Endothelial cell (in vitro differentiated cells): ENCODE measurements at places on chromosomes 4 and X.

DNA sequence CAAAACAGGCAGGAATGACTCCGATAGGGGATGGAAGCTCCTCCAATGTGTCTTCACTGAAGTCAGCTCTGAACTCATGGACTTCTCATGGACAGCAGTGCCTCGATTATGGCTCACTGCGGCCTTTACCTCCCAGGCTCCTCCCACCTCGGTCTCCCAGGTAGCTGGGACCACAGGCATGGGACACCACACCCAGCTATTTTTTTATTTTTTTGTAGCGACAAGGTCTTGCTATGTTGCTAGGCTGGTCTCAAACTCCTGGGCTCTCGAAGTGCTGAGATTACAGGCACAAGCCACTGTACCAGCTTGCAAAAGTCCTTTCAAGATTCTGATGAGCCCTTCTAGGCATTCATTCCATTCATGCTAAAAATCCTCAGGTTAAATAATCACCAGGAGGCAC lies 181.5 kb downstream of the NSUN7 start:
- no peak for DNase-seq

DNA sequence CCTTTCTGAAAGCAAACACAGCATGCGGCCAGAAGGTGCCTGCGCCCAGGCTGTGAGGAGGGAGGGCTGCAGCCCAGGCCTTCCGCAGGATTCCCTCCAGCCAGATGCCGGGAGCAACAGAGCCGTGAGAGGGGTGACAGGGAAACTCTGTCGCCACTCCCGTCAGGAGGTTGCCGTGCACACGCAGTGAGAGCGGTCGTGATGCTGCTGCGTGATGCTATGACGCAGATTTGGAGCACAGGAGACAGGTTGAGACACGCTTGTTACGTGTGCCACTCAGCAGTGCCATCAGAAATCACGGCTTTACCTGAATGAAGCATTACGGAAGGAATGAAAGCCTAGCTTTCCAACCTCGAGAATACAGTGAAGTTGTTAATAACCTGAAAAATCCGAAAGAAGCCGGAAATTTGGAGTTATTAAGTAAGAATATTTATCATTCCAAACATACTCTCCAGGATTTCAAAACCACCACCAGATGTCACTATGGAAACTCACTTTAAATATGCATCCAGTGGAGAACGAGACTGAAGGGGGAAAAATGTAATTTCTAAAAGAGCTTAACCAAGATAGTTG lies 54.4 kb downstream of the FAT1 start:
- no peak for DNase-seq

DNA sequence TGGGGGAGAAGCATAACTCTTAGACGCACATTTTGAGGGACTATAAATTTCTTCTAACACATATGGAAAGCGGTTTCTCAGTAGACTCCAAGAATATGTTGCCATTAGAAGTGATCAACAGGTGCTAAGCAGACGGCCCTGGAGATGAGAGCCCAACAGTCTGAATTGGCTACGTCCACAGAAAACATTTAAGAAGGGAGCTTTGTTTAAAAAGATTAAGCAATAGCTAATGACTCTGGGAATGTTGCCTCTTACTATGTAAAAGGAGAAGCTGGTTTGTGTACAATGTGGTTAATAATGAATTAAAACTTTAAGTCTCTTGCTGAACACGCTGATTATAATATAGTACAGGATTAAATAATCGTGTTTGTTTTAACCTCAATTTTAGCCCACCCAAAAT lies 399.5 kb downstream of the SMARCA1 start:
- no peak for DNase-seq

GRCh38 chr4:54281054-54281766 lies 52.1 kb downstream of the PDGFRA start:
- no peak for DNase-seq

DNA sequence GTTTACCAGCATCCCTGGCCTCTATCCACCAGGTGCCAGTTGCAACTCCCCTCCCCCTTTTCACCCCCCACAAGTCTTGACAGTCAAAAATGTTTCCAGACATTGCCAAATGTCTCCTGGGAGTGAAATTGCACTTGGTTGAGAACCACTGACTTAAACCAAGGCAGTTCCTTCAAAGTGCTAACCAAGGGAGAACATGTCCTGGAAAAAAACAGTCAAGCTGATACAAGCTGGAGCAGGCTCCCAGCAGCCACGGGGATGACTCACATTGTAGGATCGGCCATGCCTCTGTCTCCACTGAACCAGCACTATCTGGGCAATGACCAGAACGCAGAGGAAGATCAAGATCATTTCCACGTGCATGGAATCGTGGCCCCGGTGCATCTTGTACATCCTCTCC lies 11.4 kb downstream of the RNF175 start:
- DNase-seq = no peak

DNA sequence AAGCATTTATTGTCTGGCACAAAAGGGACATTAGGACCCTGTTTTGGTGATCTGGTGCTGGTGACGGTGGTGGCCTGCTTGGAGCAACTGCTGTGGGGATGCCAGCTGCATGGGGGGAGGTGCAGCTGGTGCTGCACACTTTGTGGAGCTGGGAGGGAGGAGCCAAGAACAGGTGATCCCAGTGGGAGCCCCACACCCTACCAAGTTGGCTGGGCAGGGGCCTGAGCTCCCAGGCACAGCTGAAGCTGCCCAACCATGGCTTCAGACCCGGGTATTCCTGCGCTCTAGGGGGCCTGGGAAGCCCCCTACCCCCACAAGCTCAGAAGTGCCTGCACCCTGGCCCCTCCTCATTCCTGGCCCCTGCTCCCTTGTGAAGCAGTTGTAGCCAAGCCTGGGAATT lies 1512.5 kb downstream of the TECRL start:
- no peak for DNase-seq

- DNase-seq = no peak
These were observed 76.9 kb upstream of the RPL34 start for GRCh38 chr4:108543359-108543968.

GRCh38 chr4:589219-589963 lies 13.3 kb upstream of the TMEM271 start:
- DNase-seq = no peak

- no peak for DNase-seq
These were observed 38.5 kb downstream of the HPGD start for GRCh38 chr4:174483792-174484191.

GRCh38 chrX:54922547-54922946 lies 1.9 kb downstream of the TRO start:
- no peak for DNase-seq

GRCh38 chr4:181181331-181181730 lies 1061.9 kb upstream of the TENM3 start:
- DNase-seq = no peak

DNA sequence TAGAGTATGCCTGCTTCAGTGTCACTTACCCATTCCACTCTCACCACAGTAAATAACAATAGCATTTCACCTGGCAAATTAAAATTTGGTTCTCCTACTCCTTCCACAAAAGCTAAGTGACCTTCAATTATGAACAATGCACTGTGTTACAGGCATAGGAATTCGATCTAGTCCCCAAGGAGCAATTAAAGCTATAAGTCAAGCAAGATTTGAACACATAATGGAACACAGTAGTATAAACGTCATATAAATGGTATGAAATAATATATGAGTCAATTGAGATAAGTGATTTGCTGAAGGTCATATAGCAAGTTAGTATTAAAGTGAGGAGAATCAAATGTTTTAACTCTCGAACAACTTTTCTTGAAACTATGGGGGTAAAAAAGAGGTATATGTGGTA lies 65.8 kb downstream of the ARAP2 start:
- DNase-seq = no peak

GRCh38 chr4:4269856-4270255 lies 20.1 kb downstream of the LYAR start:
- DNase-seq = no peak

DNA sequence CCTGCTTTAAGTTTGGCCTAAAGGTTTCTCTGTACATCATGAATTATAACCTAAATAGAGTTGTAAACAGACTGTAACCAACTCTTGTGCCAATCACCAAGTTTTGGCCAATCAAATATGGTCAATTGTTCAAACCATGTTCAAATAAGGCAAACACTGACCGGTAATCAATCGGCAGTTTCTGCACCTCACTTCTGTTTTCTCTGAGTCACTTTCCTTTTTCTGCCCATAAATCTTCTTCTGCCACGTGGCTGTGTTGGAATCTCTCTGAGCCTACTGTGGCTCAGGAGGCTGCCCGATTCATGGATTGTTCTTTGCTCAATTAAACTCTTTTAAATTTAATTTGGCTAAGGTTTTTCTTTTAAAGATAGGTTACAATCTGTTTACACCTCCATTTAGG lies 16.5 kb upstream of the ENPP6 start:
- DNase-seq = no peak

DNA sequence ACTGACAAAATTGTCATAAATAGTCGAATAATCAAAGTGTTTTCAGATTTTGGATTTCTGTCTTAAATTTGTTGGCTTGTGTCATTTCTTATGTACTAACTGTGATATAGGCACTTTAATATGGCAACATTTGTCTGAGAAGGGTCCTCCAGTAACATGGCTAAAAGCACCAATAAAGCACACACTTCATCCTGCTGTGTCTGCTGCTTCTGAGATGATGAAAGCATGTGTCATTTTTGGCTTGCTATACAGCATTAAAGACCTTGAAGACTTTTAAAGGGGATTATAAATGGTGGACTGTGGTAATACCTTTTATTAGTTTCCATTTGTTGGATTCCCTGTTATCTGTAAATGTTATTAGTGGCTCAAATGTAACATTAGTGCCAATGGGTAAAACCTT lies 551.8 kb upstream of the GRID2 start:
- no peak for DNase-seq

- DNase-seq = no peak
These were observed 4.7 kb downstream of the HAND2 start for GRCh38 chr4:173525118-173526011.

GRCh38 chr4:56803471-56803870 lies 18.0 kb downstream of the SPINK2 start:
- DNase-seq = no peak

DNA sequence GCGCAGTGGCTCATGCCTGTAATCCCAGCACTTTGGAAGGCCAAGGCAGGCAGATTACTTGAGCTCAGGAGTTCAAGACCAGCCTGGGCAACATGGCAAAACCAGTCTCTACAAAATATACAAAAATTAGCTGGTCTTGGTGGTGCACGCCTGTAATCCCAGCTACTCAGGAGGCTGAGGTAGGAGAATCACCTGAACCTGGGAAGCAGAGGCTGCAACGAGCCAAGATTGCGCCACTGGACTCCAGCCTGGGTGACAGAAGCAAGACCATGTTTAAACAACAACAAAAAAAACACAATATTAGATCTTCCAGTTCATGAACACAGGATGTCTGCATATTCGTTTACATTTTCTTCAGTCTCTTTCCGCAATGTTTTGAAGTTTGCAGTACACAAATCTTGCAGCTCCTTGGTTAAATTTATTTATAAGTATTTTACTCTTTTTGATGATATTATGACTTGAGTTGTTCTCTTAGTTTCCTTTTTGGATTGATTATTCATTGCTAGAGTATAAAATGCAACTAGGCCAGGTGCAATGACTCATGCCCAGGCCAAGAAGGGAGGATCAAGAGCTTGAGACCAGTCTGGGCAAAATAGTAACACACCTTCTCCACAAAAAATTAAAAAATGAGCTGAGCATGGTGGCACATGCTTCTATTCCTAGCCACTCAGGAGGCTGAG lies 30.4 kb upstream of the ABCG2 start:
- no peak for DNase-seq

- no peak for DNase-seq
These were observed 42.6 kb upstream of the PARM1 start for GRCh38 chr4:74890341-74890740.

GRCh38 chr4:168183717-168184571 lies 91.6 kb downstream of the ANXA10 start:
- no peak for DNase-seq

DNA sequence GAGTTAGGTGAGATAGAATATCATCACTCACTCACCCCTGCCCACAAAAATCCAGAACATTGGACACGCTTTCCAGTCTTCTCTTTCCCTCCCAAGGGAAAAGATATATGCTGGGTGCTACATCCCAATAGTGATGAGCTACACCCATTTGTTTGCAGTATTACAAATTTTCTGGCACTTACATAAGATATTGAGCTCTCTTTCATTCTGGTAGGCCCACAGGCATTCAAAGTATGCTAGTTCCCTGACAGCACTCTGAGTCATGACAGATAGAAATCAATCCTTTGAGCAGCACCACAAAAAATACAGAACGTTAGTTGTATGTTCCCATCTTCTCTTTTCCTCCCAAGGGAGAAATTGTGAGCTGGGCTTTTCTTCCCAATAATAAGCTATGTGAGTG lies 477.6 kb upstream of the GRID2 start:
- no peak for DNase-seq

DNA sequence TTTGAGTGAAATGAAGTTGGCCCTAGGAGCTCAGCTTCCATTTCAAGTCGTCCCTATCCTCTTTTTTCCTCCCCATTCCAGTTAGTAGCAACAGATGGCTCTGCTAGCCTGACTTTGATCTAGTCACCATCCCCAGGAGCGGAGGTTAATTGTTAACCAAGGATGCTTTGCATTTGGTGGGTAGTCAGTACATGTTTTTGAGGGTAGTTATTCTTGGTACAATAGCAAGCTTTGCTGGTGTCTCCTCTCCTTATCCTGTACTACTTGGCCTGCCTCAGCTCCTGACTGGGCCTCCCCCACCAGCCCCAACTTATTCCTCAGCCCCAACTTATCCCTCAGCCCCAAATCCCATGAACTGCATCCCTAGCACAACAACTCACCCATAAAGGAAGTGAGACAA lies 14.8 kb upstream of the RTL5 start:
- DNase-seq = no peak

GRCh38 chr4:48331577-48332330 lies 9.6 kb upstream of the SLAIN2 start:
- no peak for DNase-seq

DNA sequence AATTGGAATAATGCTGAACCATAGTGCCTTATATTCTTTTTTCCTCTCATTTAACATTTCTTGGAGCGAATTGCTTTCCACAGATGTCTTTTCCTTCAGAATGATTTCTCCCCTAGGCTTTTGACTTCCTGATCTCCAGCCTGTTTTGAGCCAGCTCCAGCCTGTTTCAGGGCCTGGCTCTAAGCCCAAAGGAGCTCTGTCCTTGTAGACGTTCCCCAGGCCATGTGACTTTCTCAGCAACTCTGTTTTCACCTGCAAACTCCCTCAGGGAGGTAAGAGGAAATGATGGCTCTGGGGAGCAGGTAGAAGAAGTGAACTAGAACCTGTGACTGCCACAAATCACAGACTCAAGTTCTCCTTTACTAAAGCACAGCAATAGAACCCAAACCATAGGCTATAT lies 89.1 kb downstream of the AKAP4 start:
- no peak for DNase-seq

DNA sequence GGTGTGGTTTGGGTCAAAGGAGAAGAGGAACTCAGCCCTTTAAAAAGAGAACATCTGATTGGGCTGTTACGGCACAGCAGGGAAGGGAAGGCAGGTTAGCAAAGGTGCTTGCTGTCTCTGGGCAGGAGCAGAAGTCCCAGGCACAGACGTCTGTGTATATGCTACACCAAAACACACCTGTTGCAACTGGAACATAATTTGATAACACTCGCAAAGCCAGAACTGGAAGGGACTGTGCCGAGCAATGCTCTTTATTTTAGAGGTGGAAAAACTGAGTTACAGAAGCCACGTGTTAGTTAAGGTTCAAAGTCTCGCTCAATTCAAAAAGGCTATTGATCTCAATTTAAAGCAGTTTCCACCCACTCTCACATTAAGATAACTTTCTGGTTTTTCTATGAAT lies 2.2 kb upstream of the FAM114A1 start:
- no peak for DNase-seq

- DNase-seq = no peak
These were observed 109.4 kb downstream of the PDHA2 start for GRCh38 chr4:95949136-95949765.
